NCI-H1436 (cell line): ENCODE measurements at places on chromosomes 1 and 21.

- DNase-seq, result no peak
These were observed 140.2 kb upstream of the TIAM1 start for GRCh38 chr21:31484219-31484618.

DNA sequence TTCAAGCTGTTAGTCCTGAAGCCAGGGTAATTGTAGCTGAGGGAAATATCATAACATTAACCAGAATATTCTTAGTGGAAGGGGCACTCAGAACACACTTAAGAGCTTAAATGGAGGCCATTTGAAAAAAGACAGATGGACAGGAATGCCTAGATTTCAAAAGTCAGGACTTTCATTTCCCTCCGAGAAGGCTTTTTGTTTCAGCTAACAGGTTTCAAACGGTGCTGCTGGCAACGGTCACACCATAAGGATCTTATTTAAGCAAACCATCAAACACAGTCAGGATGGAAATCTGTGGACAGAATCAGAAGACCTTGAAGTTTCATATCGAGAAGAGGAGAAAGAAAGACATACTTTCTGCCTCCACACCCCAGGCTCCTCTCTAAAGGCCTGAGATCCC, 70.1 kb downstream of the SLC66A1 start:
- DNase-seq, result no peak

DNA sequence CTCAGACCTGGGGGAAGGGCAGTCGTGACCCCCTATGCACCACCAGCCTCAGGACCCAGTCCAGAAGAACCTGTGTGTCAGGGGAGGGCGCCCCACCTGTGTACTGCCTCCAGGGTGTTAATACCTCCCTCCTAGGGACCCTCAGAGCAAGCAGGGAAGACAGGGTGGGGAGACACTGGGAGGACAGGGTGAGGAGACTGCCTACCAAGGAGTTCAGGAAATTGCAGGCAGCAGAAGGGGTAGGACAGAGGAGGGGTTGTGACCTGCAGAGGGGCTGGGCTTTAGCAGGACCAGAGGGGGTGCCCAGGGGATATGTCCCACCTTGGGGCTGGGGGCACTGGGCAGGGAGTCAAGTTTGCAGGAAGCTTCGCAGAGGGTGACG, 5.2 kb downstream of the C21orf58 start:
- no peak for DNase-seq

GRCh38 chr1:193451606-193452005, 265.2 kb upstream of the B3GALT2 start:
- DNase-seq, result no peak

DNA sequence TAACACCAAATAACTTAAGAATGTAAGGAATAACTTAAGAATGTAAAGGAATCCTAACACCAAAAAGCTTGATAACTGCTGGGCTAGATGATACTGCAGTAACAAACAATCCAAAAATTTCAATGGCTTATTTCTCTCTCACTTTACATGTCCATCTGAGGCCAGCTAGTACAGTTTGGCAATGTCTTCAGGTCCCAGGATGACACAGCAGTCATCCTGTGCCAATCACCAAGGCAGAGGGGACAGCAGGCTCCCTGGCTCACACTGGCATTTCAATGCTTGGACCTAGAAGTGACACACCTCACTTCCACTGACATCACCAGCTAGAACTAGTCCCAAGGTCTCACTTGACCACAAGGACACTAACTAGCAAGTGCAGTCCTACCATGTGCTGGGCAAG, 15.3 kb downstream of the DNAJC11 start:
- DNase-seq, result no peak

GRCh38 chr1:223716302-223716862, 4.0 kb downstream of the CAPN2 start:
- DNase-seq, result no peak

DNA sequence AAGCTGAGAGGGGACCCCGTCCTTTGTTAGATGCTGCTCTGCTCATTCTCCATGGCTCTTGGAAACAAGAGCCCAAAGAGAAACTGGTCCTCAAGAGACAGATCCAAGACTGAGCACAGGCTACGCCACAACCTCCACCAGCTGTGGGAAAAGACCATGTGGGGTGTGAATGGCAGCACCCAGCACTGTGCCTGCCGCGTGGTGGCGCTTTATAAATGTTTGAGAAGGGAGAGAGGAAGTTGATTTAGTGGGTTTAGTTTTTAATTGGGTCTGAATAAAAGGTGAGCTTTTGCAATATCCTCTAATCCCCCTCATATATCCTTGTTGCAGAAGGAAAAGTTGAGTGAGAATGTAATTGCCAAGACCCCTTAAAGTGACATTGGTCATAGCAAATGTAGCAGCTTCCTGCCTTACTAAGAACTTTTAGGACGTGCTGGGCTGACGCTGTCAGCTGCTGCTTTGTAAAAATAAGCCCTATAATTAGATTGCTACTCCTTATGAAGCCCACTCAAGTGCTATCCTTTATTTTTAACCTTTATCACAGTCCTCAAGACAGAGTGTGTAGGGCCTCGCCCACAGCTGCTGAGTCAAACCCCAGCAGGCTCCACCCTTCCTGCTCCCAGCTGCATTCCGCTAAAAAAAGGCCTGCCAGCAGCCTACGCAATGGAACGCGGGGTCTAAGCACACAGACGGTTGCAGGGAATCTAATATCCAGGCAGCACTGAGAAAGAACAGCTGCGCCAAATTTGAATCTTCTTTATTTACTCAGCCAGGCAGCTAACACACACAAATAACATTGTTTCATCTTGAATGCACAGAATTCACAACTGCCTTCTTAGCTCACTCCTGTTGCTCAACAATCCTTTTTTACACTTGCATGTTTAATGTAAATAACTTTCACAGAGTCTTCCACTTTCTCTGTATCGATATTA, 47.4 kb upstream of the PRDX6 start:
- DNase-seq, result no peak

GRCh38 chr1:12475101-12475500, 142.9 kb downstream of the DHRS3 start:
- DNase-seq, result no peak

DNA sequence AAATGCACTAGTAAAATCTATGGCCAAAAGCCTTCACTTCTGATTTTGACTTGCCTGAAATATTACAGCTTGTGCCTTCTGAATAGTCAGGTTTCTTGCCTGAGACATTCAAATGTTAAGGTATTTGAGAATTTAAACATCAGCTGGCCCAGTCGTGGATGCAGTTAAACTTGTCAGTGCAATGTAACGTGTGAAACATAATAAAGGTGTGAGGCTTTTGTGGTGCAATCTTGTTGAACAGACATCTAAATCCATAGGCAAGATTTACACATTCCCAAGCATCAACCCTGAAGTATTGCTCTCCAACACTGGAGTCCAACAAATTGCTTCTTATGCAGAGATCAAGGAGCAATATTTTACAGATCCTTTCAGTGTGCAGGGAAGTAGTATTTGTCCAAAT, 4.4 kb downstream of the CCN1 start:
- no peak for DNase-seq

DNA sequence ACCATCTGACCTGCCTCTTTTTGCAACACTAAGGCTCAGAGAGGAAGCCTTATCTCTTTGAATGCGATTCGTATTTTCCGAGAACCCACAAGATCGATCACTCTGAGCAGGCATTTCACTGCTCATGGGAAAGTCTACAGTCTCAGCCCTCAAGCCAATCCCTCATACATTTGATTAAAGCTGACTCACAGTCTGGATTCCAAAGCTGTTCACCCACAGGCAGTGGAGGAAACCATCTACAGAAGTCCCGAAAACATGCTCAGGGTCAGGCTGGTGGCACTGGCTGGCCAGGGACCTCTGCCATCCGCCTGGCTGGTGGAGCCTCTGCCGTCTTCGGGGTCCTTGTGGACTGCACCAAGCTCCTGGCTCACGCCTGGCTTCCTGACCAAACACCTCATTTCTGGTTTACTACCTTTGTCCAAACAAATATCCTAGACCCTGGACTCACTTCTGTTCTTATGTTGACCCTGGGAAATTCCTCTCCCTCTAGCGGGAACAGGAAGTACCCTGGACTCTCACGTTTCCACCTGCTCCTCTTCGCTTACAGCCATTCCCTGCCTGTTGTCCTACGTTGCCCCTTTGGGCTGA, 650.0 kb downstream of the SMYD3 start:
- DNase-seq, result no peak

DNA sequence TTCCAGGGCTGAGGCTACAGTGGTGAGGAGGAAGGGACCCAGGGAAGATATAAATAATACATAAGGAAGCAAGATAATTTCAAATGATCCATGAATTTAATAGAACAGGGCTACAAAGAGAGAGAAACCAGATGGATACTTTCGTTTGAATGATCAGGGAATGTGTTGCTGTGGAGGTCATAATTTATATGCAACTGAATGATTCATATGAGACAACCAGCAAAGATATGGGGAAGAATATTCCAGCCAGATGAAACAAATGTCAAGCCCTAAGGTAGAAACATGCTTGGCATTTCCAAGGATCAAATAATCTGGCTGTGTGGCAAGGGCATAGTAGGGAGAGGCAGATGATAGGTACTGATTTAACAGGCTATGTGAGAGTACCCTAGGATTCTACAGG, 84.8 kb upstream of the ZC3H11B start:
- no peak for DNase-seq

GRCh38 chr1:151199873-151200581, 1.7 kb downstream of the PIP5K1A start:
- no peak for DNase-seq

DNA sequence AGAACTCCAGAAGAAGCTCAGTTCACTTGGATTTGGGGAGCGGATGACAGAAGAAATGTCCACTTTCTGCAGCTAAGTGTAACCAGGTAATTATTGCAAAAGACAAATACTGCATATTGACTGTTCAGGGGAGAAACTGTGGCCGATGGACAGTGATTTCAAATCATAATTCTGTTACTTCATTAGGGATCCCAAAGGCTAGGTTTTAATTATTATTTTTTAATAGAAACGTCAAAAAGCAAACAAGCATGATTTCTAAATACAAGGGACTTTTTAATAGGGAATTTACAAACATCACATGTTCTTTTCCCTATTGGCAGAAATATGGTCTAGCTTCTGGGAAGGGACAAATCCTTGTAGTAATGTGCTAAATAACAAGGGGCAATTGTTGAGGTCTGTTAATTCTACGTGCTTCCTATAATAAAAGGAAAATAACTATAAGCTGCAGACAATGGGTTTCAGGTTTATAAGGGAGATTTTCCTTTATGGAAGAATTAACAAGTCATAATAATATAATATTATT, 15.5 kb downstream of the DIPK1A start:
- no peak for DNase-seq

DNA sequence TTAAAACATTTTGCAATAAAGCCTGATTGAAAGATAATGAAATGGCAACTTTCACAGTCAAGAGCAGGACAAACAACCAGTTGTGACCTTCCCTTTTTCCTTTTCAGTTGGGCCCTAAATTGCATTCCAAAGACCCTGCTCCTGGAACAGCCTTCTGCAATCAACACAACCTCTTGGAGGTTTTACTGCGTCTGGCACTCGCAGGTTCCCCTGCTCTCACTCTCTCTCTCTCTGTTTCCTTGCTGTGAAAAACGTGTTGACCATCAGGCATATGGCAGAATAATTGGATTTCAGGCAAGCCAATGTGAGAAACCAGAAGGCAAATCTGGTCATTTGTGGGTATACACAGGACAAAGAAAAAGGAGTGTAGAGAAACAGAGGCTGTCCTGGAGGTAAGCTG, 23.2 kb downstream of the SLC44A5 start:
- DNase-seq, result no peak

GRCh38 chr21:17139696-17140095, 373.1 kb upstream of the CXADR start:
- peak; percentile 1 for DNase-seq

GRCh38 chr1:181088079-181089016, at the start of gene IER5:
IER5 (plus strand) TSS chr1:181088700; CDS start chr1:181088903, 203 bp downstream.
- DNase-seq, result peak; percentile 93

DNA sequence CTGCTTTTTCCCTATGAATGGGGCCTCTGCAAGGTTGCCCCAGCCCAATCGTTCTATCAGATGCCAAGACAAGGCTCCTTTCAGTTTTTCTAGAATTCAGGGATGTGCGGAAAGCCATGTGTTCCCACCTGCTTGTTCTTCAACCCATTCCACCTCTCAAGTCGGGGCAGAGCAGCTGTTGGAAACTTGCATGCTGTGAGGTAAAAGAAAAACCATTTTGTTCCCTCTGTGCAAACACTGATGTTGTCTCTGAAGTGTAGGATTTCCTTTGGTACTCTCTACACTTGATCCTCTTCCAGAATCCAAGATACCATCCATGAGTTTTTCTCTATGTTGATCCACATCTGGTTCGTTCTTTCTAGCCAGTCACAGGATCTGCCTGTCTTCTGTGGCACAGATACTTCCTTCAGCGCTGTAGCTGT, 7.3 kb downstream of the IER5 start:
- DNase-seq, result no peak

- no peak for DNase-seq
These were observed 2.7 kb downstream of the TMEM240 start for GRCh38 chr1:1537626-1538250.

DNA sequence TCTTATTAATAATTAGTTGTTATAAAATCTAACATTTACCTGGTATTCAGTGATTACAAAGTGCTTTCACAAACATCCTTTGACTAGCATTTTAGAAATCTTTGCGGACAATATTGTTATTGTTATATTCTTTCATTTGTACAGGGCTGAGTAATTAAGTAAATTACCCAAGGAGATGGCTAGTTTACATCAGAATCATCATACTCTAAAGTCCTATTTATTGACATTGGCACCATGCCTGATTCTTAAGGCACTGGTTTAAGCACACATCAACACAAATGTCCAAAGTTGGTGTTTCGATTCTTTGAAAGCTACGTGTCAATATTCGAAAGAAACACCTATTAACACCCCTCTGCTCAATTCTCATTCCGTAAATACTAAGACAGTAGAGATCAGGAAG, 424.6 kb upstream of the CHRM3 start:
- DNase-seq, result peak; percentile 50

DNA sequence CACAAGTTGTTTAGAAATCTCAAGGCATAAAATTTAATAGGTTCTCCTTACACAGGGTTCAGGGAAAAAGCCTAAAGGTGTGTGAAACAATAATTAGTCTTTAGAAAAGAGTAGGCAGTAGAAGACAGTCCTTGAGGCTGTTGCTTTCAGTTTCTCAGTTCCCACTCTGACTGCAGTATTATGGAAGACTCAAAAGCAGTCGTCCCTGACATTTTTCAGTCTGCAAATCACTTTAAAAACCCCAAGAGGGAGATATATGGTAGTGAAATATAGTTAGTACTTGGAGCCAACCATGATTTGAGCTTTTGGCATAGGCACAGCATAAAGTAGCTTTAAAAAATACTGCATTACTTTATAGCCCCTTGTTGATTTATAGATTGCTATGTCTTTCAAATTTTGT, 299.7 kb downstream of the OLFM3 start:
- DNase-seq, result no peak

DNA sequence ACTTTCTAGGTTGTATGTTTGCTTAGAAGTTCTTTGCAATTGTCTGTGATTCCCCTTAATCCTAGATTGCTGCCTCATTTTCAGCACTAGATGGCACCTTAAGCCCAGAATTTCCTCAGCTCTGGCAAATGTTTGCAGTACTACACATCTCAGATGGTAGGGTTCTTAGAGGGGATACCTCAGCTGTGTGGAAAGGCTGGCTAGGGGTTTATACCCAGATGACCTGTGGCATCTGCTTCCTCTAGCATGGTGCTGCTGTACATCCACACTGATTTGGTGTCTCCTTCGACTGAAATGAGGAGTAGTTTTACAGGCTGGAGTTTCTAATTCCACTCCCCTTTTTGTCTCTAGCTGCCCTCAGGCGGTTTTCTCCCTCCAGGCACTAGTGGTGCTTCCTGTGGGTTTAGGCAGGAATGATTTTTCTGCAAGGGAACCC, 23.5 kb downstream of the ASB17 start:
- peak; percentile 14 for DNase-seq

GRCh38 chr1:158002631-158003405, 9.4 kb downstream of the KIRREL1 start:
- no peak for DNase-seq
